ENCODE measurements at places on chromosomes 4 and X.

DNA sequence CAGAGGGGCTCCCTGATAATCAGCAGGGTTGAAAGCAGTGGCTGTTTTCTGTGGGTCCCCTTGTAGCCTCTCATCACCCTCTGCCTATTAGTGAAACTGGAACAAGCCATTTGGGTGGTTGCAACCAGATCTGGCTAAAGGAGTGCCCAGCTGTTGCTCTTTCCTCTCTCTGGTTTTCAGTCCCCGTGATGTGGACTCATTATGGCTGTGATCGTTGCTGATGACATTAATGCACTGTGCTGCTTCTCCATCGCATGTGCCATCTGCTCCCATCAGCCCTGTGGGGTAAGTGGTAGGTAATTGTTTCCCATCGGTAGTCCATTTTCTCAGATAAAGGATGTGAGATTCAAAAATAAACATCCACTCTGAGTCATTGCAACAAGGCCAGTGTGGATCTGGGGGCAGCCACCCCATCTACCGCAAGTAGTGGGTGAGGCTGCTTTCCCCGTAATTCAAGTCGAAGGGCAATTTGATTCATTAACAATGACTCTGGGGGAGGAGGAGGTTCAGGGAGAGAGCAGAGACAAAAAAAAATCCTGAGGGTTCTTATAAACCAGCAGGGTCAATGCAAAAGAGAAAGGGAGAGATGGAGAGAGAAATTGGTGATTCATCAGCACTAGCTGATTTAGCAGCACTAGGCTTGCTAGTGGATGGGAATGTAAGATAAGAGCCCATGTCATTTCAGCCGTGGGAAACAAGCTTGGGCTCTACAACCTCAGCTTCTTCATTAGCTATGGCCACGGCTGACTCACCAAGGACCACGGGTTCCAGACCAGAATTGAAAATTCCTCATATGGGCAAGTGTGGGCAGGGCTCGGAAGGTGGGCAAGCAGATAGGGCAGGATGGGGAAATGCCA lies 357.8 kb downstream of the MID1IP1 start:
- DNase-seq = no peak

- DNase-seq = no peak
Measured at GRCh38 chr4:37687194-37687562, 1.0 kb upstream of the RELL1 start.

DNA sequence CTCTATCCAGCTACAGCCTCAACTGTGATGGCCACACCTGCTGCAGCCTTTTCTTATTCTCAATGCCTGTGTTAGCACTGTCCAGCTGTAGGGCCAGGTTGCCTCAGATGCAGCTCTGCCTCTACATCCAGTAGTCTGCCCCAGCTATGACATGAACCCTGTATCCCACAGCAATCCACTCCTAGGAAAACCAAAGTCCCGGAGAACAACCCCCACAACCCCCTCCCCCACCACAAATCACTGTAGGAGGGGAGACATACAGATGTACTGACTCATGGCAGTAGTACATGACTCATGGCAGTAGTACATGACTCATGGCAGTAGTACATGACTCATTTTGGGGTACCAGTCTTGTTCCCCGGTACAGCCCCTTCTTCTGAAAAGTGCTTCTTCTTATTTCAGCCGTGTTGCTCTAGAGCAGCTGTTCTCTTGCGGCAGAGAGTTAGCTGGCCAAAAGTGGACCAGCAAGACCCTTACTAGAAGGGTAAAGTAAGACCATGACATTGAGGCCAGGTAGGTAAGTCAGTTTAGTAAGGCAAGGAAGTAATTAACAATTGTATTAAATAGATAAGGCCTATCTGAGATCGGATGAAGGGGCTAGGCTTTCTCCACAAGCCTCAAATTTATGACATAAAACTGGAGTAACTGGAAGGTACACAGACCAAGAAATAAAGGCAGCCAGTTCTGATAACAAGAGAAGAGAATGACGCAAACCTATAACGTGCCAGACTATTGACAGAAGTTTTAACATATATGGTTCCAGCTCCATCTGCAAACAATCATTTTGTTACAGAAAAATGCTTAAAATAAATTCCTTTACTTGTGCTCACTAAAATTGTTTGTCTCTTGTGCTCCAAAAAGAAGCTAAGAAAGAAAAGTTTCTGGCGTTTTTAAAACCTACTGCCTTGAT lies 221.4 kb downstream of the TACR3 start:
- no peak for DNase-seq

DNA sequence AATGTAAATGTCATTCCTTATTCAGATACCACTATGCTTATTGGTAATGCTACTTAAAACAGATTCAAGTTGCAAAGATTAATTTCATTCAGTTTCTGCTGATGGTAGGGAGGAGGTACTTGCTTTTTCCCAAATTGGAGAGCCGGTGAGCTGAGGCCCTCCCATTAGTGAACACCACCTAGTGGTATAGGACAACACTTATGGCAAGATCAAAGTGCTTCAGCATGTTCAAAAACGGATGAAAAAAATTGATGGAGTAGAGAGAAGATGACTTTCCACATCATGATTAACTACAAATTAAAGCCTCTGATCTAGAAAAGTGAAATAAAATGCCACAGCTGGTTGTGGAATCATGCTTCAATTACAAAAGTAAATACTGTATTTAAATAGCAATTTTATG lies 112.9 kb downstream of the MBNL3 start:
- no peak for DNase-seq

DNA sequence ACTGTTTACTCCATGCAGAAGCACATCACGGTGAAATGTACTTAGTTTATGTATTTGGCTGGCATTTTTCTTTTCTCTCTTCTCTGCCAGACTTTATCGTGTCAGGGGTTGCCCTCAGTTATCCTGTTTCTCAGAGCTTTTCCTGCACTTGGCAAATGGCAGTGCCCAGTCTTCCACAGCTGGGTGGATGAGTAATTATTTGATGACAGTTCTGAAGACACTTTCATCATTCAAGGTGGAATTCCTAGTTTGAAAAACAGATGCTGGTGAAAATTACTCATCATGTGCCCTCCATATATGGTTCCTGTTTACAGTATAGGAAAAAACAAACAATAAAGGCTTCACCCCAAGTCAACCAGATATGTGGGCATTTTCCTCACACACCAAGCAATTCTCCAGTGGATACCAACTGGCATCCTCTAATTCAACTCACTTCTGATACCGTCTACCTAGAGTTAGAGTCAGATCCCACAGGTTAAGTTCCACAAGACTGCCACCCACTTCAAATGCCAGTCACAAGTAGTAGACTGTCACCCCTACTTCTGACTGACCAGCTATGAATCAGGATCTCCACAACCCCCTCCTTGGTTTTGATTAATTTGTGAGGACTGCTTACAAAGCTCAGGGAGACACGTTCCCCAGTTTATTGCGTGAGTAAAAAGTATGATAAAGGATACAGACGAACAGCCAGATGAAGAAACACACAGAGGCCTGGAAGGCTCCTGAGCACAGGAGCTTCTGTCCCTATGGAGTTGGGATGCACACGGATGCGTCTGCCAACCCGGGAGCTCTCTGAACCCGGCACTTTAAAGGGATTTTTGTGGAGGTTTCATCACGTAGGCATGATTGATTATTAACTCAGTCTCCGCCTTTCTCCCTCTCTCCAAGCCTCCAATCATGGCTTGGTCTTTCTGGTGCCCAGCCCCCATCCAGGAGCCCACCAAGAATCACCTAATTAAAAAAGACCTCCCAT lies 72.9 kb downstream of the CLDN34 start:
- no peak for DNase-seq

DNA sequence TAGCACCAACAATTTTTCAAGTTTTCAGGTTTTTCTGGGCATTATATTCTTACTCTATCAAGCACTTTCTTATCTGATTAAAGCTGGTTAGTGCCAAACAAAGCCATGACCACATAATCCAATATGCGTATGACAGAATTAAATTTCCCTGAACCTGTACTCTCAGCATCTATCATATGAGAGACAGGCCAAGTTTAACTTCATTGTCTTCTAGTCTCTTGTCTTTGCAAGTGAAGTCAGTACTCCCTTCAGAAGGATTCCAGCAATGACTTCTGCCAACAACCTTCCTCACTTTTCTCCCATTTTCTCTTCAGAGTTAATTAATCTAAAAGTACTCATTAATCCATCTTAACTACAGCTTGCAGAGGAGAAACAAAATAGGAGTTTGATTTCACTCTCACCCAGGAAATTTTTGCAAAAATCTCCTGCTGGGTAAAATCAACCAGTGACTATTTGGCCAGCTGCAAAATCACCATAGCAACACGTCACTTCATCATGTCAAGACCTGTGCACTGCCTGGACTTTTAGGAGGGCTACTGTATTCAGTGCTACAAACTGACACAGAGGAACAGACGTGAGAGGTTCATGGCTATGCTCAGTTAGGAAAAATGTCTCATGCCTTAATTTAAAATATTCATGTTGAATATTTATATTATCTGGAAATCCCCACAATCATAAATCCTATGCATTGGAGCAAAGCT lies 208.4 kb downstream of the ANTXR2 start:
- DNase-seq = no peak

DNA sequence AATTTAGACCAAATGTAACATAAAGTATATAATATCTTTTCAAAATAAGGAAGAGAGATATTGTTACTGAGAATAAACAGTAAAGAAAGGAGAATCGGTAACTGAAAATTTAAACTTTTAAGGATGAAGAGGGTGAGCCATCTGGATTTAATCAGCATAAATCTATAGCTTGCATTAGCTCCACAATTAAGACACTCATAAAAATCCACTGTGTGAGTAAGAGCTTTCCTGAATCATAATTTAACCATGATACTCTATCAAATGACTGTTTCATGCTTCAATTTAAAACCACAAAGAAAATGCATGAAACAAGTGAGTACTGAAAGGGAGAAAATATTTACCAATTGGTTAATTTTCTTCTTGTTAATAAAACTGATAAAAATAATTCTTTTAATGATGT lies 951.5 kb upstream of the SLIT2 start:
- no peak for DNase-seq

GRCh38 chr4:16439768-16440167 lies 213.5 kb upstream of the TAPT1 start:
- no peak for DNase-seq

DNA sequence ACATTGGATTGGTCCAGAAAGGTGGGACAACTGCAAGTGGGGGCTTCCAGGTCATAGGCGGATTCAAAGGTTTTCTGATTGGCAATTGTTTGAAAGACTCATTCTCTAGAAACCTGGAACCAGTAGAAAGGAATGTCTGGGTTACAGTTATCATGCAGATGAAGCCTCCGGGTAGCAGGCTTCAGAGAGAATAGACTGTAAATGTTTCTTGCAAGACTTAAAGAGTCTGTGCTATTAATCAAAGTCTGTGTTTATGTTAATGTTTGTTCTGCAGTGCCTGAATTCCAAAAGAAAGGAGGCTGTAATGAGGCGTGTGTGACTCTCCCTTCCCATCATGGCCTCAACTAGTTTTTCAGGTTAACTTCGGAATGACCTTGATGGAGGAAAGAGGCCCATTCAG lies 43.9 kb upstream of the GC start:
- DNase-seq = no peak

DNA sequence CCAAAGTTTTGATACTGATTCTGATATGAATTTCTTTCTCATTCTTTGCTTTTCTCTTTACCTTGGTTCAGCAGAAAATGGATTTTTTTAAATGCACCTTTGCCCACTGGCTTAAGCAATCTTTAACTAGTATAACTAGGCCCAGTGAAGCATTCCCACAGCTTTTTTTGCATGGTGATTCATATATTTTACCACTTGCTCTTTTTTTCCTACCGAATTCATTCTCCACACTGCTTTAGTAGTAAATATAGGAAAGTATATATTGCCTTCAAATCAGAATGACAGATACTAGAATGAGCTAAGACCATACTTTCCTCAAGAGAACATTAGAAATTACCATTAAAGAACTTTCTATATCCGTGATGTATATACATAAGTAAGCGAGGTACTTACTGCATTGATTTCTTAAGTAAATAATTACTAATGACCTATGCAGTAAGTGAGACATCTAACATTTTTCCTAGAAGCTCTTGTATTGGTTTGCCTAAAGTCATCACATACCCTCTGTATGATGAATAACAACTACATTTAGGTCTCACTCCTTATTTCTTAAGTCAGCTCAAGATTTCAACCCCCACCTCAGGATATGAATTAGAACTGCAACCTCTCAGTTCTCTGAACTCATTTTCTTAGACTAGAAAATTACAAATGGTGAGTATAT lies 44.2 kb downstream of the SLC4A4 start:
- no peak for DNase-seq

- DNase-seq = no peak
Measured at GRCh38 chr4:139144161-139144859, 32.7 kb downstream of the ELF2 start.

DNA sequence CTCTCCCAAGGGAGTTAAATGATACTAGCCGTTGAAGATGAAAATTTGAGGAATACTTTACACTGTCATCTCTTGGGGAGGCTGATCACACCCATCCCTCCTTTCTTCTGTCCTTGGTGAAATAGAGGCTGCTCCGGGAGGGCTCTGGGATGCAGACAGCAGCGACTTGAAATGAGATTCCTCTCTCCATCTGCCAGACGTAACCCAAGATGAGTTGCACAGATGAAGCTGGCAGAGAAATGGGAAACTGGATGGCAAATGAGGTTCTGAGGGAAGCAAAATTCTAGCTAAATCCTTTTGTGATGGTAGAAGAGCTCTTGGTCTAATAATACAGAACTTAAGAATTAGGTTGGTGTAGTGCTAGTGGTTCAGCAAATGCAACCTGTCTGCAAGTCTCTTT lies 201.4 kb downstream of the AASDH start:
- no peak for DNase-seq

DNA sequence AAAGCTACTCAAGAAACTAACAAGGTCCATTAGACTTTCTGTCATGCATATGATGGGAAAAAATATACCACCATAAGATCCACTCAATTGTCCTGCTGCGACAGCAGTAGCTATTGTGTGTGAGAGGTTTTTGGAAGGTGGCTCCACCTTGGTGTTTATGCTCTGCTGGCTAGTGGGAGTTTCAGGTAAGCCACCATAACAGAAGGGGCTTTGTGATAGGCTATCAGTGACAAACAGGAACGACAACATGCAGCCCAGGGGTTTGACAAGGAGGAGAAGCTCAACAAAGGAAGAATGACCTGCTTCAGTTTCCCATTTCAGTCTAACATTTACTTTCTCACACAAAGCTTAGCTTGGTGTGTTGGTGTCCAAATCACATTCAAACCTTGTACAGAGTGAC lies 182.6 kb downstream of the ATOH1 start:
- no peak for DNase-seq

- no peak for DNase-seq
Measured at GRCh38 chr4:81723927-81724587, 252.3 kb upstream of the RASGEF1B start.

GRCh38 chrX:115333446-115333845 lies 43.9 kb downstream of the LUZP4 start:
- no peak for DNase-seq

DNA sequence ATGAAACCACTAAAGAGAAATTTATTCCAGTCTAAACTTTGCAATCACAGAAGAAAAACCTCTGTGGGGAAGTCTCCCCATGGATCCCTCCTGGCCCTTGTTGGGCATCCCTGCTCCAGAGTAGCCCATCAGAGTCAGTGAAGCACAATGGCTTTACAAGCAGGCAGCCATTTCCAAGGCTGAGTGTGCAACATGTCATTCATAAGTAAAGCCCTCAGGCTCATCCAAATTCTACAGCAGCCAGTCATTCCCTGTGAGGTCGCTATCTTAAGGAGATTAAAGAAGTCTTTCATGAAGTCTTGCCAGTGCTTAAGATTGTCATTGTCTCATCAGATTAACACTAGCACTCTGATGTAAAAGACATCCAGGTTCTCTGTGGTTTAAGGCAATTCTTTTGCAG lies 17.0 kb upstream of the MAPK10 start:
- no peak for DNase-seq

GRCh38 chr4:44661940-44662622 lies 10.7 kb upstream of the YIPF7 start:
- DNase-seq = no peak

GRCh38 chr4:5460106-5460801 lies 248.1 kb downstream of the EVC2 start:
- no peak for DNase-seq
